ENCODE measurements at places on chromosomes 6 and 20.
A peak's percentile ranks its signal among the peaks of the same experiment; 100 is the strongest.

DNA sequence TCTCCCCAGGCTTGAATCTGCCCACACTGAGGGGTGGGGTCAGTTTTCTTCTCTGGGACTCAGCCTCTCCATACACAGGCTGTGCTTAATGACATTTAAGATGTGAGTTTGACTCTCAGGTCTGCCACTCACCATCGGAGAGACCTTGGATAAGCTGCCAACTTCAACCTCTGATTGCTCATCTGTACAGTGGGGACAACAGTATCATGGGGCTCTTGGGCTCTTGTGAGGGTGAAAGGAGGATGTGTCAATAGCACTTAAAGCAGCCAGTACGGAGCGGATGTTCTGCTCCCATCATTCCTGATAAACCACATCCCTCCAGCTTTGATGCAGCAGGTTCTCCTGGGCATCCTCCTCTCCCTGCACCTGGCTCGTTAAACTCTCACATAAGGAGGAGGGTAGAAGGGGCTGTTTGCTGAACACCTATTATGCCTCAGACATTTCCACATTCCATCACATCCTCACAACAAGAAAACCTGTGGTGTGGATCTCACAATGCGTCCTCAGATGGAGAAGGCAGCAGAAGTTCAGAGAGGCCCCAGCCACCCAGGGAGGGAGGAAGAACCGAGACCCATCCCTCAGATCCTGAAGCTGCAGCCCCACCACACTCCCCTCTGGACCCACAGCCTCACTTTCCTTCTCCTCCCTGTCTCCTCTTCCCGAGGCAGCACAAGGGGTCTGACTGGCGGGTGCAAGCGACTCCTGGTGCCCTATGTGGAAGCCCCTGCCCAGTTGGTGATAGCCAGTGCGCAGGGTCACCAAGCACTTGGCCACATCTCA, 1.9 kb upstream of the PDYN start:
- no peak for DNase-seq

DNA sequence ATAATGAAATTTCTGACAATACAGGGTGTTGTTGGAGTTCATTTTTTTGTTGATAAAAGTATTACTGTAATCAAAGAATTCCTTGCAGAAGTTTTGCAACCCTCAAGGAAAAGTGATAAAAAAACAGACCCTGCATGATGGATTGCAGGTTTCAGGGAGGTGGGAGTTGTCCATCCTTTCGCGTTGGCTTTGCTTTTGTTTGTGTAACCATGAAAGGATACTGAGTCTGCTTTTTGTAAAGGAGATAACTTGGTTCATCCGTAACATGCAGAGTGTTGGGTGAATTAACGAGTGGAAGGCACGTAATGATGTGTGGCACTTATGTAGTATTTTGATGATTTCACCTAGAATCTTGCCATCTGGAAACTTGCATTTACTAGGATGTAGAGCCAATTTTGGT, 23.6 kb downstream of the FOXO3 start:
- no peak for DNase-seq

- DNase-seq, result no peak
Measured at GRCh38 chr6:168875811-168876576, 377.7 kb downstream of the THBS2 start.

DNA sequence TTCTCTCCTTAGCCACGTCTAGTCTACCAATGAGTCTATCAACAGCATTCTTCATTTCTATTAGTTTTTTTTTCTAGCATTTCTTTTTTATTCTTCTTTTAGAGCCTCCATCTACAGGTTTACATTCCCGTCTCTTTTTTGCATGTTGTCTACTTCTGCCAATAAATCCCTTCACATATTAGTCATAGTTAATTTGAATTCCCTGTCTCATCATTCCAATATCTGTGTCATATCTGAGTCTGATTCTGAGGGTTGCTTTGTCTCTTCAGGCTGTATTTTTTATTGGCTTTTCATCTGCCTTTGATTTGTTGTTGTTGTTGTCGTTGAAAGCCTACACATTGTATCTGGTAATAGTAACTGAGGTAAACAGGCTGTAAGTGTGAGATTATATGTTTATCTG, 104.6 kb downstream of the HMGCLL1 start:
- no peak for DNase-seq

- peak; percentile 76 for DNase-seq
Measured at GRCh38 chr20:19849341-19850197, 91.5 kb downstream of the RIN2 start.

DNA sequence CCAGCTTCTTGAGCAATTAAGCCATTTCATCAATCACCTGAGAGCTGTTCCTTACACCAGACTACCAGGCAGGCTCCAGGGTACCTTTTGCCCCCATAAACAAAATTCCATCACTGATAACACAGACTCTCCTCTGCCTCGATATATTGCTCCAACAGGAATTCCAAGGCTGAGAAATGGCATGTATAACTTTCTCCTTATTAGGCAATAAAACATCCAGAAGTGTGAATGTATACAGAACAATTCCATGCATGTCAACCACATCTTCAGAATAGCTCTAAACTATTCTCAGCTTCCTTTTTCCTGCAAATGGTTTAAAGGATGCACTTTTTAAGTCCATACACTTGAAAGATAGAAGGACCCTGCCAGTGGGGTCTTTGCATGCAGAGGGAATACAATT, 73.8 kb downstream of the EDN3 start:
- DNase-seq, result no peak

GRCh38 chr20:1576641-1577040, 19.1 kb upstream of the SIRPD start:
- no peak for DNase-seq

- no peak for DNase-seq
Measured at GRCh38 chr6:52328303-52328662, 33.7 kb upstream of the PAQR8 start.

DNA sequence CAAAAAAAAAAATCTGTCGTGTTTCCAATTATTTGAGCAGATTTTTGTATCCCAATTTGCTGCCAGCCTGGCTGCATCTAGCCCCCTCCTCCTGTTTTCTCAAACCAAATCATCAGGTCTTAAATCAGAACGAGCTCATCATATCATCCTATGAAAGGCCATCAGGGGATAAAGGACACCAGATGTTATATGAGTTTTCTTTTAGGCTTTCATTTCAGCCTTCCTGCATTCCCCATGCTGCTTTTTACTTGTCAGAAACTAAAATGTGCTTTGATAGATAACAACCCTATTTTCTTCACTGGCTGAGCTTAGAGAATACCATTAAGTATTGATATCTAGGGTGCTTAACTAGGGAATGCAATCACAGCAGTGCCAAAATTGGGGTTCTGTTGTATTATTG, 968.4 kb upstream of the SLC35B3 start:
- DNase-seq, result no peak

GRCh38 chr6:40956936-40957335, 82.1 kb downstream of the UNC5CL start:
- no peak for DNase-seq

DNA sequence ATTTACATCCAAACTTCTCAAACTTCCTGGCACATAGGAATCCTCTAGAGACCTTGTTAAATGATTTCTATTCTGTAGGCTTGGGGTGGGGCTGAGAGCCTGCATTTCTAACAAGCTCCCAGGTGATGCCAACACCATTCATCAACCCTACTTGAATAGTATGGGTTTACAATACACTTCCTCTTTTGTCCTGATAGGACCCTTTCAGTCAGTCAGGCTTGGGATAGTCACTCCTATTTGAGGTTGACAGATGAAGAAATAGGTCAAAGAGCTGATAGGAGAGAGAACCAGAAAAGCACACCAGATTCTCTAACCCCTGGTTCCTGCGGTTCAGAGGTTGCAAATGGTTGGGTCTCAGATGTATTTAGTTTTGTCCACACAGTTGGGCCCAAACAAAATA, 273.4 kb downstream of the TSHZ2 start:
- no peak for DNase-seq

GRCh38 chr6:30726506-30727413, 6.6 kb downstream of the TUBB start:
- DNase-seq, result no peak

Data from midbrain (tissue), 1 donor.